ENCODE measurements at places on chromosomes 7 and 10.

GRCh38 chr10:85649461-85649860, 717.1 kb downstream of the GRID1 start:
- DNase-seq: no peak

DNA sequence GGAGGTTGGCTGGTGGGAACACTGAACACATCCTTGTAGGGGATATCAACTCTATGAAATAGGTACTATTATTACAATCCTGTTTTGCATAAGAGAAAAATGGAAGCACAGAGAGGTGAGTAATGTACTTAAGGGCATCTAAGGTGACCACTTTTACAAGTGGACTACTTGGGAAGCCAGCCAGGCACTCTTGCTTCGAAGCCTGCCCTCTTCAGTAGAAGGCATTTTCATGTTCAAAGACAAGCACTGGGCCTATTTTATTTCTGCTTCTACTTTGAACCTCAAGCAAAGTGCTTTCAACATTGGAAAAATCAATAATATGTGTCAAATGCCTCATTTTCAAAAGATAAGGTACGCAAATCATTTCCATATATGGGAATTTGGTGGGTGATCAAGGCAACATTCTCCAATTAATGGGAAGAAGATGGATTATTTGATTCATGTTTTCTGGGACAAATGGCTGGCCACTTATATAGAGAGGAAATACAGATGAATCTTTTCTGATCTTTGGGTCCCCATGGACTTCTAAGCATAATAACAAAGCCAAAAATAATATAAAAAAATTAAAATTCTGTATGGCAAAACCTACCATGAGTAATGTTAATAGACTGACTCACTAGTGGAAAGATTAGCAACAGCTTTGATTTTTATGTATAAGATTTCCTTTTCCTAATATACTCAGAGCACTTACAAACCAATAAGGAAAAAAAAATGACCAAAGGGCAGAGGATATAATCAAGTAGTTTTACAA, 270.2 kb downstream of the FRMD4A start:
- no peak for DNase-seq

DNA sequence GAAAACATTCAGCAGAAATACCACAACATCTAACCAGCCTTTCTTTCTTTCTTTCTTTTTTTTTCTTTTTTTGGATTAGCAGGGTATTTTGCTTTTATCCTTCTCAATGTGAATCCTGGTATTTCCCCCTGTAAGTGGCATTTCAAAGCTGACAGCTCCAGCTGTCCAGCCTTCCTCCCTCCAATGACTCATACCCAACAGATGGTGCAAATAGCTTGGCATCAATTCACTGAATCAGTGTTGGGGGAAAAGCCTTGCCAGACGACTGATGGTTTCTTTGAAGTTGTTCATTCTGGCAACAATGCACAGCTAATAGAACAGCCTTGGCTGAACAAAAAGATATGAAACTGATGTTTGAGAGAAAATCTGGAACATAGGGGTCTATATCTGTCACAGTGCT, 316.8 kb upstream of the STEAP1 start:
- DNase-seq: no peak

GRCh38 chr10:1911771-1912170, 174.4 kb upstream of the ADARB2 start:
- no peak for DNase-seq

- DNase-seq: no peak
Measured at GRCh38 chr7:29641651-29642050, 78.0 kb downstream of the PRR15 start.

GRCh38 chr7:144035385-144035784, 13.4 kb upstream of the OR2A5 start:
- no peak for DNase-seq

- no peak for DNase-seq
Measured at GRCh38 chr10:45444976-45445898, 71.2 kb downstream of the ALOX5 start.

DNA sequence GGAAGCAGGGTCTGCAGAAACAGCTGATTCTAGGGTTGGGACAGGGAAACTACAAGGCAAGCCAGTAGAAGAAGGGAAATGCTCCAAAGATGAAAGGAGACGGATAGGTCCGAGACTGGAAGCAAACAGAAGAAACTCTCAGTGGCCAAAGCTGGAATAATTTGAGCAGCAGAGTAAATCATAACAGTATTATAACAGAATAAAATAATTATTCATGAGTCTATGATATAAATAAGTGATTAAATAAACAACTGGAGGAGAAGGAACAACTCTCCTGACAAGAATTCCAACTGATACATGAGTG, 27.6 kb downstream of the EZH2 start:
- DNase-seq: no peak

GRCh38 chr10:25112016-25112415, 62.8 kb upstream of the GPR158 start:
- no peak for DNase-seq

- DNase-seq: no peak
Measured at GRCh38 chr7:99579281-99579955, 18.6 kb upstream of the TMEM225B start.

DNA sequence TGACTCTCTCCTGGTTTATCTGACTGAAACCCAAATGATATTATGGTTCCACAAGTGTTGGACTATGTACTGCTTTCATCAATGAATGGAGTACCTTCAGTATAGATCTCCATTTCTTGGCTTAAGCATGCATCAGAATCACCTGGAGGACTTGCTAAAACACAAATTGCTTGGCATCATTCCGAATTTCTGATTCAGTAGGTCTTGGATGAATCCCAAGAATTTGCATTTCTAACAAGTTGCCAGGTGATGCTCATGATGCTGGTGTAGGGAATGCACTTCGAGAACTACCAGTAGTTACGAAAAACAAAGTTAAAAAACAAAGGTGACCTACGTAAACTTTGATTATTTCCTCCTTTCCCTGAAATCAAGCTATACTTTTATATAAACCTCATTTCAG, 119.0 kb upstream of the FEZF1 start:
- DNase-seq: no peak

- DNase-seq: no peak
Measured at GRCh38 chr10:114486938-114487814, 82.9 kb upstream of the AFAP1L2 start.

- no peak for DNase-seq
Measured at GRCh38 chr10:47297866-47298540, 2.0 kb upstream of the GDF10 start.

DNA sequence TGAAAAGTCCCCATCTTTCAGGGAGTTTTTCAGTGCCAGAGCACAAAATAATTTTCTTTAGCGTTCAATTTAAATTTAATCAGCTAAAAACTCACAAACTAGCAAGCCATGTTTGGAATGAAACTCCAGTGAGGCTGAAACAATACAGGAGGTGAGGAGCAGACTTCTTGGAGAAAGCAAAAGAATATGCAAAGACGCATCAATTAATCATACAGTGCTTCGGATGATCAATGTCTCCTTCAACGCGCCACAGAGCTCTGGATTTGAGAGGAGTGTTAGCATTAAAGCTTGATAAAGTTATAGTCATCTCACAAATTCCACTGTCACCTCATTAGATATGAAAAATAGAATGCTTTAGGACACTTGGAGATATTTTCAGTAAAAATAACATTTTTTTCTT, 248.0 kb downstream of the WDR11 start:
- no peak for DNase-seq

DNA sequence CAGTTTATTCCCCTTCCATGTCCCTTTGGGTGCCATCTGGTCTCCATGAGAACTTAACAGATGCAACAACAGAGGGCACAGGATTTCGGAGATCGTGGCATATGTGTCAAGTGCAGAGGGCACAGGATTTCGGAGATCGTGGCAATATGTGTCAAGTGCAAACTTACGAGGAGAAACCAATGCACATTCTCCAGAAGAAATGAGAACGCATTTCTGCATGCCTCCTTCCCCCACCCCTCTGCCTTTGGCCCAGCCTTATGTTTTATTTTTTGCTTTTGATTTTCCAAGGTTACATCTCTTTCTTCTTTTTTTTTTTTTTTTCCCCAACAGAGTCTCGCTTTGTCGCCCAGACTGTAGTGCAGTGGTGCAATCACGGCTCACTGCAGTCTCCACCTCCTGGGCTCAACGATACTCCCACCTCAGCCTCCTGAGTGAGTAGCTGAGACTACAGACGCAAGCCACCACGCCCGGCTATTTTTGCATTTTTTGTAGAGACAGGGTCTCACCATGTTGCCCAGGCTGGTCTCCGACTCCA, 586 bp upstream of the ANKRD26 start:
- DNase-seq: no peak

DNA sequence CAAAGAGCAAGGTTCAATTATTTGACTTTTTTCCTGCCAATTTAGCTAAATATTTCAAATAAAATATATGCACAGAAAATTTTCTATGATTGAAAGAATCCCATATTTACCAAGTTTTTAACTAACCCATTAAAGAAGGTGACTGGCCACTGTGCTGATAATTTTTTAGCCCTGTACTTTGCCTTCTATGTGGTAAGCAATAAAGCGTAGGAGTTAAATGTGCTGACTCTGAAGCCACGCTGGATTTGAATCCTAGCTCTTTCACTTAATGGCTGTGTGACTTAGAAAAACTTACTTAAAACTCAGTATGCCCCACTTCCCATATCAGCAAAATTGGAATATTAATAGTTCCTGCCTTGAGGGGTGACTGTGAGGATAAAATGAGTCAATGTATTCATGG, 82.1 kb downstream of the NEUROD6 start:
- DNase-seq: no peak

- DNase-seq: no peak
Measured at GRCh38 chr10:12829831-12830390, 171.6 kb downstream of the CCDC3 start.

GRCh38 chr10:53667063-53667462, 894.5 kb upstream of the MBL2 start:
- DNase-seq: no peak

- DNase-seq: no peak
Measured at GRCh38 chr10:87734987-87735827, 75.5 kb downstream of the PAPSS2 start.

GRCh38 chr7:135001390-135002165, 15.3 kb downstream of the AGBL3 start:
- DNase-seq: no peak

GRCh38 chr7:51138123-51139085, 178.2 kb downstream of the COBL start:
- no peak for DNase-seq

GRCh38 chr10:24575481-24576002, 148.1 kb downstream of the ARHGAP21 start:
- DNase-seq: no peak

- no peak for DNase-seq
Measured at GRCh38 chr10:85138046-85138445, 809.7 kb downstream of the CCSER2 start.

GRCh38 chr10:87852089-87852488, 11.2 kb downstream of the KLLN start:
- no peak for DNase-seq

DNA sequence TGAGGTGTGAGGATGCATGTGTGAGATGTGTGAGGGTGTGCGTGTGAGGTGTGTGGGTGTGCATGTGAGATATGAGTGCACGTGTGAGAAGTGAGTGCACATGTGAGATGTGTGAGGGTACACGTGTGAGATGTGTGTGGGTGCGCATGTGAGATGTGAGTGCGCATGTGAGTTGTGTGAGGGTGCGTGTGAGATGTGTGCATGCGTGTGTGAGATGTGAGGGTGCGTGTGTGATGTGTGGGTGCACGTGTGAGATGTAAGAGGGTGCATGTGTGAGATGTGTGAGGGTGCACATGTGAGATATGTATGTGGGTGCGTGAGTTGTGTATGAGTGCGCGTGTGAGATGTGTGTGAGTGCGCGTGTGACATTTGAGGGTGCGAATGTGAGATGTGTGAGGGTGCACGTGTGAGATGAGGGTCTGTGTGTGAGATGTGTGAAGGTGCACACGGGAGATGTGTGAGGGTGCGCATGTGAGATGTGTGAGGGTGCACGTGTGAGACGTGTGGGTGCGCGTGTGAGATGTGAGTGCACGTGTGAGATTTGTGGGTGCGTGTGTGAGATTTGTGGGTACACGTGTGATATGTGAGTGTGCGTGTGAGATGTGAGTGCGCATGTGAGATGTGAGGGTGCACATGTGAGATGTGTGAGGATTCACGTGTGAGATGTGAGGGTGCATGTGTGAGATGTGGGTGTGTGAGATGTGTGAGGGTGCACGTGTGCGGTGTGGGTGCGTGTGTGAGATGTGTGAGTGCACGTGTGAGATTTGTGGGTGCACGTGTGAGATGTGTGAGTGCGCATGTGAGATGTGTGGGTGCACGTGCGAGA, 30.5 kb downstream of the PPIF start:
- DNase-seq: no peak

DNA sequence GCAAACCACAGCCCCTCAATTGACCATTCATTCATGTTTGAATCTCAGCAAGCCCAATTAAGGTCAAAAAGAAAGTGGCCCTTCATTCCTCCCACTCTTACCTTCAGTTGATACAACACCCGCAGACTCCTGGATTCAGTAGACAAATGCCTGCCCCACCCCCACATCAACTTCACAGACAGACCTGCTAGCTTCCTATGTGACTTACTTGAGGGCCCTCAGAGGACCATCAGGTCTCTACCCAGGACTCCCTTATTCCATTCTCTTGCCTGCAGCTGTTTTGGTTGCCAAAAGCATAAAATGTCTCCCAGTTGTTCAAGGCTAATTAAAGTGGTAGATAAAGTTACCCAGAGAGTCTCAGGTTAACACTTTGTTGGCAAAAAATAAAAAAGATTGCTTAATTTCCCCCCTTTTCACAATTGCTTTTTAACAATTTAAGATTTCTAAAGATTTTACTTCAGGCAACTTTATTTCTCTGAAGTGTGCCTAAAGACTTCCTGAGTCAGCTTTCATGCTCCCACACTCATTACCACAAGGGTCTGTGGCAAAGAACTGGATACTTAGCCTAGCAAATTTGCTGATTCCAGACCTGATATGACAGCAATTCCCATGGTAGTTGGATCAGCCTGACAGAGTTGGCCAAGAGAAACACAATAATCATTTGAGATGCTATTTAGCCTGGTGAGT, 3.3 kb upstream of the MTERF1 start:
- no peak for DNase-seq

DNA sequence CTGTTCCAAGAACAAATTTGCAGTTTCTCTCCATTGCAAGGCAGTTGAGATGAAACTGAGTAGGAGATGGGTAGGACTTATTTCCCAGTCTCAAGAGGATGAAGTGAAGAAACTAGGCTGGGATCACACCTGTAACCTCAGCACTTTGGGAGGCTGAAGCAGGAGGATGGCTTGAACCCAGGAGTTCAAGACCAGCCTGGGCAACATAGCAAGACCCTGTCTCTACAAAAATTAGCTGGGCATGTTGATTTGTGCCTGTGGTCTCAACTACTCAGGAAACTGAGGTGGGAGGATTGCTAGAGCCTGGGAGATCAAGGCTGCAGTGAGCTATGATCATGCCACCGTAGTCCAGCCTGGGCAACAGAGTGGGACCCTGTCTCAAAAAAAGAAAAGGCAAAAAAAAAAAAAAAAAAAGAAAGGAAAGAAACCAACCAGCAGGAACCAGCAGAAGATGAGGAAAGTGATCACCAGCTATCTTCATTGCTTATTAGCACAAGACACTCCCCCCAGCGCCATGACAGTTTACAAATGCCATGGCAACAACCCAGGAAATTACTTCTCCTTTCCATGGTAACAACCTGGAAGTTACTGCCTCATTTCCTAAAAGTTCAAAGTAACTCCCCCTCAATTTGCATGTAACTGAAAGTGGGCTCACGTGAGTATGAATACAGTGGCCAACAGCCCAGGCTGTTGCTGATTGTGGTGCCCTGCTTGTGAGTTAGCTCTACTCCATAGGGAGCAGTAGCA, 18.3 kb upstream of the ST8SIA6 start:
- DNase-seq: no peak

GRCh38 chr7:151459726-151460473, 20.0 kb upstream of the CRYGN start:
- DNase-seq: no peak

- DNase-seq: no peak
Measured at GRCh38 chr7:40279991-40280390, 145.2 kb downstream of the SUGCT start.

All from stimulated activated CD4-positive, alpha-beta T cell treated with anti-CD3 and anti-CD28 coated beads, Interleukin-15, amount 100 ng/mL, for 1 hour (primary cell).